Activated T-helper 2 cell treated with anti-CD3 and anti-CD28 coated beads, Interferon-gamma antibody, Interleukin-2, Interleukin-4, amounts not matched to agents 10 μg/mL and 5 μg/mL and 100 μg/mL, durations not matched to agents 14 hours and 24 hours and 36 hours (primary cell): ENCODE measurements at places on chromosomes 16 and 17. TPM values are rescaled to one million over a fixed set of nuclear protein-coding genes. Genes with fewer than 3 reads are reported as not detected.
A peak's percentile ranks its signal among the peaks of the same experiment; 100 is the strongest.

Gene CHRNE
- 0.32 and 0.44 TPM in 2 replicates for total RNA-seq

Gene SHBG
- 0.46 TPM in 1 of 2 replicates, not detected in the other for total RNA-seq

DNA sequence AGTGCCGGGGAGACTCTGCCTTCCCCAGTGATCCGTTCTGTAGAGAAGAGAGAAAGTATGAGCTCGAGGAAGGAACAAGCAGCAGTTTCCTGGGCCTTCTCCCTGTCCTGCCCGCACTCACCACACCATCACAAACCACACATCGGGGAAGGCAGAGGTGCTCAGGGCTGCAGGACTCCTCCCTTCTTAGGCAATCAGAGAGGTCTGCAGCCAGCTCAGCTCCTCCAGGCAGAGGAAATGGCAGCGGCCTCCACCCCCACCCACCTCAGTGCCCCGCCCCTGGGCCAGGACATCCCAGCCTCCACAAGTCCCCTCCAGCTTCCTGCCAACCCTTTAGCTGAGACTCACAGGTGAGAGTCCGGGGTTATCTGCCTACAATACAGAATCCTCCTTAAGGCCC is 2.0 kb downstream of the ZNF319 start:
- peak; percentile 65 for DNase-seq

DNA sequence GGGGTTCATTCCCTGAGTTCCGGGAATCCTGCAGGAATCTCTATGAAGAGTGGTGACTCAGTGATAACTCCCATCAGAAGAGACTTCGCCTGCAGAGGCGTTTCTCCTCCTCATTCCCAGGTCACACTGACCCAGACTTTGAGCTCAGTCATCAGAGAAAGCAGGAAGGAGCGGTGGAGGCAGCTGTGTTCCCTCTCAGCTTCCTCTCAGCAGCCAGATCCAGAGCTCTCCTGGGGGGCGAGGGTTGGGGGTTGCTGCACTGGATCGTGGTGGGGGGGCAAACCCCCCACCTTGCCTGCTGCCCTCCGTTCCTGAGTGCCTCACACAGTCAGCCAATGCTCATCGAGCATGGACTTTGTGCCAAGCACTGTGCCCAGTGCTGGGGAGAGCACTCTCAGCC is 271.2 kb downstream of the CBLN1 start:
- DNase-seq: no peak

DNA sequence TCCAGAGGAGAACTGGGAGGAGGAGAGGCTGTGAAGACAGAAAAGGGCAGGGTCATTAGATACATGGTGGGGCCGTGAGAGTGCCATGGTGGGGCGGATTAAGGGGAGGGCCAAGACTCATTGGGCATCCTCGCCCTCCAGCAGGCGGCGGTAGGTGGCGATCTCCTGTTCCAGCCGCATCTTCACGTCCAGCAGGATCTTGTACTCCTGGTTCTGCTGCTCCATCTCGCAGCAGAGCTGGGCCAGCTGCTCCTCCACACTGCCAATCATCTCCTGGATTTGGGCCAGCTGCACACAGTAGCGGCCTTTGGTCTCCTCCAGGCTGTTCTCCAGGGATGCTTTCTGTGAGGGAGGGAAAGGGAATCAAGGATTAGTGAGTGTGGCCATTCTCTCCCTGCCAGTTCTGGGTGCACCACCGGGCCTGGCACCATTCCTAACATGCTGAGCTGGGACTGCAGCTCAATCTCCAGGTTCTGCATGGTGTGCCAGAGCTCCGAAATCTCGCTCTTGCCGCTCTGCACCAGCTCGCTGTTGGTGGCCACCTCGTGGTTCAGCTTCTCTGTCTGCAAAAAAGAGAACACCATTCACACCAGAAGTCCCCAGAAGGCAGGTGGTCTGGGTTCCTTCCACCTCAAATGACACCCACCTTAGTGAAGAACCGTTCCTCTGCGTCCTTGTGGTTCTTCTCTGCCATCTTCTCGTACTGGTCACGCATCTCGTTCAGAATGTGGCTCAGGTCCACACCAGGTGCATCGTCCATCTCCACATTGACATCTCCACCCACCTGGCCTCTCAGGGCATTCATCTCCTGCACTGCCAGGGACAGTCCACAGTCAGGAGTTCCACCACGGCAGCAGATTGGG is 129.0 kb downstream of the CCDC144A start:
- no peak for DNase-seq

Gene SPNS2
- 0.09 and 0.16 TPM in 2 replicates for total RNA-seq

Gene NT5C
- total RNA-seq: 72.7 and 86.6 TPM in 2 replicates

- no peak for DNase-seq
These were observed 11.3 kb downstream of the RIPOR1 start for GRCh38 chr16:67539691-67540635.

- no peak for DNase-seq
These were observed 61.6 kb downstream of the TNRC6C start for GRCh38 chr17:78019976-78020716.

DNA sequence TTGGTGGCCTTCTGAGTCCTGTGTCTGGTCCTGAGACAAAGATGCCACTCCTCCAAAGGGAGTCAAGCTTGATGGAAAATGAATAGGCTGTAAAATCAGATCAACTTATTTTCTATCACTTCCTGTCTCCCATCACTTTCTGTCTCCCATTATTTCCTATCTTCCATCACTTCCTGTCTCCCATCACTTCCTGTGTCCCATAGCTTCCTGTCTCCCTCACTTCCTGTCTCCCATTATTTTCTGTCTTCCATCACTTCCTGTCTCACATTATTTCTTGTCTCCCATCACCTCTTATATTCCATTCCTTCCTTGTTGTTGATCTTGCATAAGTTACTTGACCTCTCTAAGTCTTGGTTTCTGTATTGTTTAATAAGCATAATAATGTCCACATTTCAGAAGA is 418.5 kb upstream of the EEF2KMT start:
- DNase-seq: no peak

DNA sequence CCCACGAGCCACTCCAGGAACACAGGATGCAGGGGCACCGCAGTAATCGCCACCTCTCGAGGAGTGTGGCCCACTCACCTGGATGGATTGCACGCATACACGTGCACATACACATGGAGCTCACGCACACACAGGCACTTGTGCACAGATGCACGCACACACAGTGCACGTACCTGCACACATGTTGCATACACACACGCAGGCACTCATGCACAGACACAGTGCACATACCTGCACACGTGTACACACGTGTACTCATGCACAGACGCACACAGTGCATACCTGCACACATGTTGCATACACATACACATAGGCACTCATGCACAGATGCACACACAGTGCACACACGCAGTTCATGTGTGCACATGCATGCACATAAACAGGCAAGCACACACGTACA is 11.6 kb upstream of the WDR45B start:
- no peak for DNase-seq

Gene C17orf113
- 0.05 and 0.21 TPM in 2 replicates for total RNA-seq

Gene DPEP1
- total RNA-seq: not detected in 2 replicates

Gene KRT28
- not detected in 2 replicates for total RNA-seq

GRCh38 chr16:31530405-31530804 is 2.7 kb downstream of the AHSP start:
- DNase-seq: no peak

DNA sequence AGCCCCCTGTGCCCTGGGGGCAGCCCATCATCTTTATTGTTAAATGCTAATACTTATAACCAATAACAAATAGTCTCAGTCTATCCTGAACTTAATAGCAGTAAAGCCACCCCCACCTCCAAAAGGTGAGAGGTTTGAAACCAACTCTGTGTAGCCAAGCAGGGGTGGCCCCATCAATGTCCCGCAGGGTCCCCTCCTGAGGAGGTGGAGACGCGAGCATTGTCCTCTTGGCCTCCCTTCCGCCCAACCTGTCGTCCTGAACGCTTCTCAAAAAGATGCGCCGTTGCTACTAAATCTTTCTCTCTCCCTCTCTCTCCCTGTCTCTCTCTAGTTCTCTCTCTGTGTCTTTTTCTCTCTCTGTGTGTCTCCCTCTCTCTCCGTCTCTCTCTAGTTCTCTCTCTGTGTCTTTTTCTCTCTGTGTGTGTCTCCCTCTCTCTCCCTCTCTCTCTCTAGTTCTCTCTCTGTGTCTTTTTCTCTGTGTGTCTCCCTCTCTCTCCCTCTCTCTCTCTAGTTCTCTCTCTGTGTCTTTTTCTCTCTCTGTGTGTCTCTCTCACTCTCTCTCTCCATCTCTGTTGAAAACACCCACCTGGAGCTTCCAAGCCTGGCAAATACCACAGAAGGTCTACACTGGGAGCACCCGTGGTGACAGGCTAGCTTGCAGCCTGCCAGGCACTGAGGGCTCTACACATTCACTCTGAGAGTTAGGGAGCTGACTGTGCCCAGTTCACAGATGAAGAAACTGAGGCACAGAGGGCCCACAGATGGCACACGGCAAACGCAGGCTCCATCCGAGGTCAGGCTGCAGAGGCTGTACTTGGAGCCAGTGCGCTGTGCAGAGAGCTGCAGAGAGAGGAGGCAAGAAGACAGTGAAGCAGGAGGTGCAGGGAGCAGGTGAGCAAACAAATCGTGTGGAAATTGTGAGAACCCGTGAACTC is 185.9 kb downstream of the C16orf95 start:
- DNase-seq: no peak

Gene SPATA22
- not detected in 2 replicates for total RNA-seq

Gene SMIM5
- 0.09 and 0.16 TPM in 2 replicates for total RNA-seq

Gene C17orf78
- not detected in 2 replicates for total RNA-seq

DNA sequence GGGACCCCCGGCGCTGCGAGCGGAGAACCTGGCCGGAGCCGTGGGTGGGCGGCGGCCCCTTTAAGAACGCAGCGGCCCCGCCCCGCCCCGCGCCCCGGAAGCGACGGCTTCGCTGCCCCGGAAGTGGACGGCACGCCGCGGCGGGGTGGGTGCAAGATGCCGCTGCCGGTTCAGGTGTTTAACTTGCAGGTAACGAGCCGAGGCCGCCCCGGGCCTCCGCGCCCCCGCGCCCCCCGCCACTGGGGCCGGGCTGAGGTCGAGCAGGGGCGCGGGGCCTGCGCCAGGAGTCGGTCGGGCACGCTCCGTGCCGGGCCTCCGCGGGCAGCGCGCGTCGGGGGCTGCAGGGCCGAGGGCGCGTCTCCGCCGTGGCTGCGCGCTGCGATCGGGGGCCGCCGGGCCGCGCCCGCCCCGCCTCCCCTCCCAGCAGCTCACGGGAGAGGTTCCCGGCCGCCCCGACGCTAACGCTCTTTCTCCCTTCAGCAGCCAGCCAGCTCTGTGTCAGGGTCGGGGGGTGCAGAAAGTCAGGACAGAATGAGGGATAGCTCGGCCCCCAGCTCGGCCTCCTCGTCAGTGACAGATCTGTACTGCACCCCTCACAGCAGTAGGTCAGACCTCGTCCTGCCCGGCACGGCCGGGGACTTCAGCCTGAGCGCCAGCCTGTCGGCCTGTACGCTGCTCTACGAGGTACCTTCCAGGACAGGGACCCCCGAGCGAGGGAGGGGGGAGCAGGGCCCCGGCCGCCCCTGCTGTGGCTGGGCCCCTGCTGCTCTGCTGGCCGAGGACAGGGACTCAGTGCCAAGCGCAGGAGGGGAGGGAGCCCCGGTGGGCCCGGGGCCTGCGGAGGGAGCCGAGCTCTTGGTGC is at the start of the genes GPS1 and RFNG:
TSS of gene GPS1 (plus strand) at position 123 of the 862 bp plus-strand sequence. CDS start at position 157, 34 bp downstream.
TSS of gene RFNG (minus strand) at position 36 of the 862 bp plus-strand sequence. CDS start 45 bp downstream, outside the sequence.
- peak; percentile 73 for DNase-seq

Gene TRAP1
- 299 and 307 TPM in 2 replicates for total RNA-seq

Gene SOX15
- 0.21 and 0.60 TPM in 2 replicates for total RNA-seq

DNA sequence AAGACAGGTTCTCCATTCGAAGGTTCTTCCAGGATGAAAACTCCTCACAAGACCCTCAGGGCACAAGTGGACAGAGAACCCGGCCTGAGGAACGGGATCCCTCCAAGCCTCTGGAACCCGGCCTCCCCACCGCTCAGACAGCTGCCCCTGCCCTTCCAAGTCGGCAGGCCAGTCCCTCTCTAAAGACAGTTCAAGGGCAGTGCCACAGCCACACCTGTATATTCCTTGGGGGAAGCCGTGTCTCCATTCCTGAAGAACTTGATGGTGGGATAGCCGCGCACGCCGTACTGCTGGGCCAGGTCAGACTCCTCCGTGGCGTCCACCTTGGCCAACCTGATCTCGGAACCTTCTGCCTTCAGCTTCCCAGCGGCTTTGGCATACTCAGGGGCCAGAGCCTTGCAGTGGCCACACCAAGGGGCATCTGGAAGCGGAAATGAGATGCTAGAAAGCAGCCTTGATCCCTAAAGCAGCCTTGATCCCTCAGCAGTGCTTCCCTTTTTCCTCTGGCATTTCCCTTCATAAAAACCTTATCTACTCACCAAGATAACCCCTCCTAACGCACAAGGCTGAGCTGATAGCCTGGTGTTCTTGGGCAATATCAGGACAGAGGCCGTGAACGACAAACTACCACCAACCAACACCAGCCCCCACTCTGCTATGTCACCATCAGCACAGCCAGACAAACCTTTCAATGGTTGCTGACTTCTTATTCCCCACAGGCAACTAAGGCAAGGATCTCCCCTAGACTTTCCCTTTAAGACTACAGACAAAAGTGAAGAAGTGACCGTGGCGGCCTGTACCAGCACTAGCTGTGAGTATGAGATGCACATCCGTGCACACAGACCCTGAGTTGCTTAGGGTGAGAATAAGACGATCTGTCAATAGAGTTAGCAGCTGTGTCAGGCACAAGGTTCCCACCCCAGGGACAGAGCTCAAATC is 1.1 kb downstream of the P4HB start:
- no peak for DNase-seq

Gene OTOP3
- total RNA-seq: not detected in 2 replicates

GRCh38 chr16:58047557-58048348 is 22.2 kb downstream of the MMP15 start:
- DNase-seq: no peak

DNA sequence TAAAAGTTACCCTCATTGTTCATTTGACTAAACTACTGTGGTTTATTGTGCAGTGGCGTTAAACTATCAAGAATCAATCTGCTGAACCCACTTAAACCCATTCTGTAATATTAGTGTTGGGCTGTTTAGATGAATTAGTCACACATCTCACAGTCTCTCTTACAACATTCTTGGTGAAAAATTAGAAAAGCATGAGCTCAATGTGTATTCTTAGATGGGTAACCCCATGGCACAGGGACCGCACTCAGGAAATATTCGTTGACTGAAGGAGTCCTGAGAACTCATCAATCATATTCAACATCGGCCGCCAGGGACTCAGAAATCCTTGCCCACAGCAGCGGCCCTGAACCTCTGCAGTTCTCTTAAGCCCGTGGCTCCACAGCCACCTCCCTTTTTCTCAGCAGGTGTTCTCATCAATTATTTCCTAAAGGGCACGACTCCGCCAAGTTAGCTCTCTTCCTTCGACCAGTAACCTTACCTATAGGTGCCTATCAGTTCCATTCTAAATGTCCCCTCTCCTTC is 155.6 kb downstream of the STX8 start:
- no peak for DNase-seq
